NCI-H510A (cell line): ENCODE measurements at places on chromosomes 1 and 21.

DNA sequence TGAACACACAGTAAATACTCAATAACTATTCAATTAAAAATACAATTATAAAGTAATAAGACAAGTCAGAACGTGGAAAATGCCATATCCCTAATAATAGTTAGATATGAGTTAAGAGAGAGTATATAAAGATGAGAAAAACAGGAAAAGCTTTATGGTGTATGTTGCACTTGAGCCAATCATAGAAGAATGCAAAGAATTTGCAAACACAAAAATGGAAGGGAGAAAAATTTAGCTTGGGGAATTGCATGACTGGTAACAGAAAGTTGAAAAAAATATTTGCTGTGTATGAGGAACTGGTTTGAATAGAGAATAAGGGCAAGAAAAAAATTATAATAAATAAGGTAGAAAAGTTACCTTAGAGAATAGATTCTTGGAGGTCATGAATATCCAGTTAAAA, 739.6 kb upstream of the CXADR start:
- no peak for DNase-seq

DNA sequence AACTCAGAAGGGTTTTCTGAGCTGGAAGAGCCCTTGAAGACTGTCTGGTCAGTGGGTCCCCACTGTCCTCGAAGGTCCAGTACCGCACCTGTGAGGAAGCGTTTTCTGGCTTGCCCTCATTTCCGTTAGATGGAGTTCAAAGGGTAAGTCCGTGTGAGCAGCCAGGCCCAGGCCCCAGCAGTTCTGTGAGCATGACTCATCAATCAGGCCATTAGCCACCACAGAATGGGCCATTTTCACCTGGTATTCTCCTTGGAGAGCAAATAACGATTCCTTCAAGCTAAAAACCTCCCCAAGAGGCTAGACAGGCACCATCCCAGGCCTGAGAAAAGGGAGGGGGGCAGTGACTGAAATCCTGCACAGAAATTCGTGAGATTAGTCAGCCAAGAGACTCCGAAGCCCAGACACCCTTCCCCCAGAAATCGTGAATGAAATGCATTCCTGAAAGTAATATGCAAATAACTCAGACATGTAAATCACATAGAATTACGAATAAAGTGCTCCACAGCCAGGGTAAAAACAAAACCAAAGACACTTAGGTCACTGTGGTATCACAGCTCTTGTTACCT, 66.0 kb downstream of the BCAR3 start:
- no peak for DNase-seq

DNA sequence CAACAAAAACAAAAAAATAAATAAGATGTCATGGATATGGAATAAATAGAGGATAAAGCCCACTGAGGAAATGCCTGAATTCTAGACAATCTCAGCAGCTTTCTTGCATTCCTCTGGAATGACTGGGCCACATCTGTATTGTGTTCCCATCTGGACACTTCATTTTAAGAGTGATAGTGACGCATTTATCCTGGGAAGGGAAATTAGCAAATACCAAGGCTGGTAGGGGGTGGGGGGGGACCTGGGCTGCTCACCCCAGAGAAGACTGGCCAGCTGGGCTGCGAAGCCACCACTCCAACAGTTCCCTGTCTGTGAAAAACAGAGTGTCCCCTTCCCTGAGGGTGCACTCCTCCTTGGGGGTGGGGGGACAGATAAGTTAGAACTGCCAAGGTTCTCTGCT, 106.3 kb downstream of the HIVEP3 start:
- DNase-seq, result no peak

DNA sequence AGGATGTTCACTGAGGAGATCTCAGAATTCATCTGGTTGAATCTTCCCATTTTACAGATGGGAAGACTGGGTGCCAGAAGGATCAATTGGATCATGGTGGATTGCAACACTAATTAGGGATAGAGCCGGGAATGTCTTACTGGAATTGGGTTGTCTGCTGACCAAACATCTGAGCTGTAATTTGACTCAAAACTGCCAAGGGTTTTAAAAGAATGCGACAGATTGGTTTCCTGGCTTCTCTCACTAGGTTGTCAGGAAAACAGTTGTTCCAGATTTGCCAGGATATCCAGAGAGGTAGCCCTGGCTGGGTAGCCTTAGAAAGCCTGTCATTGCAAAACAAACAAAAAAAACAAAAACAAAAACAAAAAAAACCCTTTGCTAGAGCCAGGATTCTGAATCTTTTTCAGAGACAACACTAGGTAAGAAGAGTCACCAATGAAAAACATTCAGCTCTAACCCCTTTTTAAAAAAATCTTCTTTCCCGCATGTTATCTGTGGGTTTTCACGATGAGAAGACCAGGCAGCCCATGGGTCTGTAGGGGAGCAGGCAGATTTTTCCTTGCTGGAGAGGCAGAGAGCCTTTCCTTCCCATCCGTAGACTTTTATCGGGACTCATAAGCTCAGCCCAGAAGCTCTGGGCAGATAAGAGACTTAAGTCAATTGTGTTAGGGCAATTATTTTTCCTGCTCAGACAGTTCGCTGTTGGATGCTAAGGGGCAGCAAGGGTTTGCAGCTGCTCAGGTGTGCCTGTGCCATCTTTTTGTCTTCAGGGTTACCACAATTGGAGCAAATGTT, 418.9 kb downstream of the PRDM2 start:
- no peak for DNase-seq

DNA sequence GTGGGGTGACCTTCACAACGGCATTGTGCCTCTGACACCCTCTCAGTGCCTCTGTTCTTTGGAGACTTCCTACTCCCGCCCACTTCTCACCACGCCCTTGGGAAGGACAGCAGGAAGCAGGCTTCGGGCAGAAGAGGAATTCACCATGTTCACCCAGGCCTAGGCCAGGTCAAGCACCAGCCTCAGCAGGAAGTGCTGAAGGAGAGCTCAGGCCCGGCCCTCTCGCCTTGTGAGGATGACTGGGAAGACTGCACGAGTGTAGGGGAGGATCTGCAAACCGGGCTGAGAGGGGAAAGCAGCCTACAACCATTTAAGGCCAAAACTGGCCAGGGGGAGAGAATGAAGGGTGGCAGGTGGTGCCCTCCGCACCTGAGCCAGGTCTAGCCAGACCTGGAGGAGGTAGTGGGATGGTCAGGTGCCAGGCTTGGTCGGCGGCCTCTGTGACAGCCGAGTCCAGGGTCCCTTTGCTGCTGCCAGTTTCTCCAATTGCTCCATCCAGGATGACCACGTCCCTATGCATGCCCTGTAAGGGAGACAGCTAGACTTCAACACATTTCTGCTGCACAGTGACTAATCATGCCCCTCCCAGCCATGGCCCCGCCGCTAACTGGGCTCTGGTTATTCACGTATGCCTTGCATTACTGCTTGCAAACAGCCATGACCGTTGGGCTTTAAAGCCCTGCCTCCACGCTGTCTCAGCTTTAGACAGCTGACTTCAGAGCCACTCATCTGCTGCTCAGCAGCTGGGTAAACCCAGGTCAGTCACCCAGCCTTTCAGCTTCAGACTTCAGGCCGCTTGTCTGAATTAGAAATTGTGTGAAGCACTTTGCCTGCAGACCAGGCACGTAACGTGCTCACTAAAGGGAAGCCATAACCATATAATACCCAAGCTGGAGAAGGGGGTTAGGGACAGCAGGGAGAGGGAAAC, 8.9 kb downstream of the MRTO4 start:
- DNase-seq, result peak; percentile 88

DNA sequence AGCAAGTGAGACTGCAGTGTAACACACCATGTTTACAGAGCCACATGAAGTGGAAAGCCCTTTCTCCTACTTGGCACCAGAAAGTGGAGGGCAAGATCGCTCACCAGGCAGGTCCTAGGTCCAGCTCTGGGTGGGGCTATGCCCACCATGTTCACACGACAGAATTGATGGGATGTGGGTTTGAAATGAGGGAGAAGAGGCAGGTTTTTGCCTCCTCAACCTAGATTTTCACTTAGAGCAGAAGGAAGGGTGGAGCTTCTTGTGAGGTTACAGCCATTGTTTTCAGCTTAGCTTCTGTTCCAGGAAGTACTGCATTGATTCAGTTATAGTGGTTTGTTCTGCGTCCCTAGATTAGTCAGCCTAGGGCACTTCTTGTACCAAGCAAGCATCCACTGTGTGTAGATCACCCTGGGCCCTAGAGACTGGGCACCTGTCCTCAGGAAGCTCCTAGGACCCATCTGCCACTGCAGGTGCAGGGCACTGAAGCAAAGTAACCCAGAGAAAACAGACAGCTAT, 2.3 kb downstream of the CD53 start:
- DNase-seq, result no peak

GRCh38 chr1:150720703-150721102, at the start of gene HORMAD1:
Gene HORMAD1, minus strand, starts transcription at chr1:150720895. Its CDS starts 1,390 bp downstream, at chr1:150719505.
- DNase-seq, result no peak

DNA sequence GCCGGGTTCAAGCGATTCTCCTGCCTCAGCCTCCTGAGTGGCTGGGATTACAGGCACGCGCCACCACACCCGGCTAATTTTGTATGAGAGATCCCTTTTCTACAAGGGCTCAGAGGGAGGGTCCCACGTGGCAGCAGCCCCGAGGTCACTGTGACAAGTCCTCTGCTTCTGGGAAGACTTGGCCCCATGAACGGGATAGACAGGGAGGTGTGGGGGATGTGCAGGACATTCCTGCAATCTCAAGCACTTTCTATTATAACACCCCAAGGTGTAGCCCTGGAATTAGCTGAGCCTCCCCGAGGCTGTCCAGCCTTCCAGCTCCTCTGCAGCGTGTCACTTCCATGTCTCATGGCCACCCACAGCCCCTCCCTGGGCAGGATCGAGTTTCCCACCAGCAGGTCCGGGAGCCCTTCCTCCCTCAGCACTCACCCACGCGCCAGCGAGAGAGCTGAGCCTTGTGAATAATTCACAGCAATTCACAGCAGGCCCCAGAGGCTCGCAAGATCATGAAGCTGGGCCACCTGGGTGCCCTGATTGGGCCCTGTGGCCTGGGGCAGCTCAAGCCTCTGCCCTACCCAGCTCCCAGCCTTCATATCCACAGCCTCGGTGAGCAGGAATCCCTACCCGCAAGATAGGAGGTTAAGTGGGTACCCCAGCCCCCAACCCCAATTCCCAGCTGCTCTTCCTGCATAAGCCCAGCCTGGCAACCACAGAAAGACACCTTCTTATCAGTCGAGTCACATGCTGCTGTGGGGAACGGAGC, 22.8 kb upstream of the RNU1-4 start:
- no peak for DNase-seq

DNA sequence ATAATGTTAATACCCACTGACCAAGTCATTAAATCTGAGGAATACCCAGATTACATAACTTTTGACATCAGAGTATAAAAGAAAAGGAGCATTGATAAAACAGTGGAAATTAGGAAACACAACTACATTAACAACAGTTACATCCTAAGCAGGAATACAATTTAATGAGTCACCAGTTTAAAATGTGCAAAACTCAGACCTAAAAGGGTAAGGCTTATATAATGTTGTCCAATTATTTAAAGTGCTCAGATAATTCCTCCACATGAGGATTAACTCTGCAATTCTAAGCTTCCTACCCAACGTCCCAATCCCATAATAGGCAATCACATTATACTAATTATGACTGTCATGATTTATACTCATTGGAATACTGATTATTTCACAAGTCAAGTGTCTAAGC, 50.5 kb downstream of the ABL2 start:
- DNase-seq, result no peak

DNA sequence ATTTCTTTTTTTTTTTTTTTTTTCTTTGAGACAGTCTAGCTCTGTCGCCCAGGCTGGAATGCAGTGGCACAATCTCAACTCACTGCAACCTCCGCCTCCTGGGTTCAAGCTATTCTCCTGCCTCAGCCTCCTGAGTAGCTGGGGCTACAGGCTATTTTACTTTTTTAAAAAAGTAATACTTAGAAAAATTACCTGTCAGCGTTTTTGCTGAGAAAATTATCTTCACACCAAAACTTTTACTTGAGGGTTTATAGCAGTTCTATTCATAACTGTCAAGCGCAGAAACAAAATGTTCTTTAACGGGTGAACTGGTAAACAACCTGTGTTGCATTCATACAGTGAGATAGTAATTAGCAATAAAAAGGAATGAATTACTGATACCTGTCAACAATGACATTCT, 1.5 kb upstream of the SLC25A24 start:
- no peak for DNase-seq

DNA sequence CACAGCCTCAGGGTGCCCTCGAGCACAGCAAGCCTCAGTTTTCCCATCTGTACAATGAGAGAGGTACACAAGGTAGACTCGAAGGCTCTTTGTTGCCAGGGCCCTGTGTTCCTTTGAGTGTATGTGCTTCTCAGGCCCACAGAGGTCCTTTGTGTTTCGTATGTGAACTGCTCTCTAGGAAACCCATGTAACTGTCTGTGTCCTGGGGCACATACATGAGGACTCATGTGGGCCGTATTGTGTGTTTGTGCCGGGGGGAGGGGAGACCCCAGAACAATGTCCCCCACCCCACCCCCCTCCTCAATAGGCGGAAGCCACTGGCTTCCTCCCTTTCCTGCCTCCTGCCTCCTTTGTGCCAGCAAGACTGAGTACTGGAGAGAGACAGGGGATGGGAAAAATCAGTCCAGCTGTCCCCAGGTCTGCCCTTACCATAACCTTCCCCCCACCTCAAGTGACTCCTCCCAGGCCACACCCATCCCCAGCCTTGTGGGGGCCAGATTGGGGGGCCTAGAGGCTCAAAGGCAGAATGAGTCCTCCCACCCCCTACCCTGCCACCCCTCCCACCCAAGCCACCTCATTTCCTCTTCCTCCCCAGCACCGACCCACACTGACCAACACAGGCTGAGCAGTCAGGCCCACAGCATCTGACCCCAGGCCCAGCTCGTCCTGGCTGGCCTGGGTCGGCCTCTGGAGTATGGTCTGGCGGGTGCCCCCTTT, at the start of gene TIE1:
TSS of gene TIE1 (plus strand) at position 605 of the 717 bp plus-strand sequence. CDS start at position 695, 90 bp downstream.
- no peak for DNase-seq

DNA sequence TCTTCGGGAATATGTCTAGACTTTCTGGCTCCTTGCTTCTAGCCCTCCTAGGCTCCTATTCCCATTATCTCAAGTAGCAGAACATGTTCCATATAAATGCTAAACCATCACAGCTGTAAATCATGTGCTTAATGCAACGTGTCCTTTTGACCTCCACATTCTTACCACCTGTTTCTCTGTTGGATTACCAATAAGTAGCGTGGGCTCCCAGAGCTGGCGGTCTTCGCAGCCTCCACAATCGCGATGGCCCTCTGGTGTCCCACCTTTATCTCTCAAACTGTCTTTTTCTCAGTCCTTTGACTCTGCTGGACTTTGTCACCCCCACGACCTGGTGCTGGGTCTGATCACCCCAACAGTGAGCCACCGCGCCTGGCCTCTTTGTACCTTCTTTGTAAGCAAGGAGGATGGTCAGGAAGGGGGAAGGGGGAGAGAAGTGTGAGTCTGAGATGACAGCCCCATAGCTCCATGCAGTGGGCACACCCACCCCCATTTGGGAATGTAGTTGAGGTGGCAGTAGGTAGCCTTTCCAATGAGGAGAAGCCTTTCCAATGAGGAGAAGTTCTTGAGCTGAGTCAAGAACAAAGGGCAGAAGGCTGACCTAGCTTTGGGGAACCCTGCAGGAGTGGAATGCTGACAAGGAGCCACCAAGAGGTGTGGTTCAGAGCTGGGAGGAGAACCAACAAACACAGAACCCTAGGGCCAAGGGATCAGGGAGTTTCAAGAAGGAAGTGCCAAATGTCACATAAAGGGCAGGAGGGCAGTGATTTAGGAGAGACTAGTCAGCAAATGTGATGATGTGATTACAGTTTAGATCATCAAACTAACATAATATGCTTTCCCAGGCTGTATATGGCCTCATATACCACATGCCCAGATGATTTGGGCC, 14.2 kb downstream of the TRAF5 start:
- DNase-seq, result no peak

- DNase-seq, result no peak
Measured at GRCh38 chr1:247331172-247331524, 519 bp downstream of the ZNF496 start.

GRCh38 chr1:237799762-237800474, 90.8 kb downstream of the ZP4 start:
- no peak for DNase-seq

- DNase-seq, result no peak
Measured at GRCh38 chr1:48251323-48251722, 28.8 kb downstream of the SLC5A9 start.
